Thyroid gland (tissue), 4 donors: ENCODE measurements at places on chromosomes 16 and 17. TPM values are rescaled to one million over a fixed set of nuclear protein-coding genes. Genes with fewer than 3 reads are reported as not detected.

The KRTAP4-5 gene
- not detected for total RNA-seq

The BBS2 gene
- 56.1 TPM for total RNA-seq

The SLC16A6 gene
- 0.13 TPM for total RNA-seq

The GOSR2 gene
- 88.3 TPM for total RNA-seq

The NEUROD2 gene
- total RNA-seq = not detected

The PRSS27 gene
- 1.1 TPM for total RNA-seq

DNA sequence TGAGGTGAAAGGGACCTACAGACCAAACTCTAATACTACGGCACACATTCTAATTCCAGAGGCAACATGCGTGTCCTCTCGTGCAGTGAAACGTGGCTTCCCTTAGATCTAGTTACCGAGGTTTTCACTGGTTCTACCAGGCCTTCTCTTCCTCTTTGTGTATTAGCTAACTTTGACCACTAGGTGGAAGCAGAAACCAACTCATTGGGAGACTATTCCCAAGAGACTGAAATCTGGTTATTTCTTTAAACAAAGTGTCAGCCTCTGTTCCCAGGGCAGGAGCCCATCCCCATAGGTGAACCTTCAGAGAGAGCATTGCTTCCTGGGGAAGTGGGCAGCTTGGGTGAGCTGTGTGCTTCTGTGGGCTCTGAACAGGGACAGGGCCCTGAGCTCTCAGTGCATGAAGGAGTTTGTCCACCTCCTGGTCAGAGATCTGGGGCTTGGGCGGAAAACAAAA is 19.7 kb upstream of the RCVRN start:
- no peaks in the 10 kb centered on the region for H3K4me1 ChIP-seq
- H3K27ac ChIP-seq = no peak overlapping the region
- H3K4me3 ChIP-seq = no peak overlapping the region
- no peaks in the 10 kb centered on the region for H3K27me3 ChIP-seq
- H3K36me3 ChIP-seq = no peaks in the 10 kb centered on the region

DNA sequence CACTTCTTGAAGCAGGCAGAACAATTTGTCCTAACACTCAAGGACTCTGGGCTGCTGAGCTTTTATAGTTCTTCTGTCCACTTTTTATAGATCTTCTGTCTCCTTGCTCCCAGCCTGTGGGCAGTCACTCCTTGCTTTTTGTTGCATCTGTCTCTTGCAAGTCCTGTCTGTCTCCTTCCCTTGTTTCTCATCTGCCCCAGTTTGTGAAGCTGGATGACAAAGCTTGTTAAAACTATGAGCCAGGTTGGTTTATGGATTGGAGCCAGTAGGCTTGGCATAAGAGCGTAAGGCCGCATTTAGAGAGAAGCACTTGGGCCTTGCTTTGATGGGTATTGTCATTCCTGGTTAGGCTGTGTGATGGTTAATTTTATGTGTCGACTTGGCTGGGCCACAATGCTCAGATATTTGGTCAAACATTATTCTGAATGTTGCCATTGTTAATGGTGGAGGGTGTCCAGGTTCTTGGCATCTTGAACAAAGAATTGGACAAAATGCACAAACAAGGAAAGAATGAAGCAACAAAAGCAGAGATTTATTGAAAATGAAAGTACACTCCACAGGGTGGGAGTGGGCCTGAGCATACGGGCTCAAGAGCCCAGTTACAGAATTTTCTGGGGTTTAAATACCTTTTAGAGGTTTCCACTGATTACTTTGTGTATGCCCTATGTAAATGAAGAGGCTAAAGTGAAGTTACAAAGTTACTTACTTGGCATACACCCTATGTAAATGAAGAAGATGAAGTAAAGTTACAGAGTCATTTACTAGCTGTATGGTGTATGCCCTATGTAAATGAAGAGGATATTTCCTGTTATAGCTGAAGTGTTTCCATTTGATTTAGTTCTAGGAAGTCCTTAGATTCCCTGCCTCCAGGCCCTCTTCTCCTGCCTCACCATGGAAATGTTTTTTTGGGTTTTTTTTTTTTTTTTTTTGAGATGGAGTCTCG is 8.0 kb upstream of the CPPED1 start:
- H3K27ac ChIP-seq = peak overlapping the region; percentile 10
- no peak overlapping the region for H3K4me3 ChIP-seq
- no peaks in the 10 kb centered on the region for H3K27me3 ChIP-seq
- DNase-seq = peak; percentile 12

DNA sequence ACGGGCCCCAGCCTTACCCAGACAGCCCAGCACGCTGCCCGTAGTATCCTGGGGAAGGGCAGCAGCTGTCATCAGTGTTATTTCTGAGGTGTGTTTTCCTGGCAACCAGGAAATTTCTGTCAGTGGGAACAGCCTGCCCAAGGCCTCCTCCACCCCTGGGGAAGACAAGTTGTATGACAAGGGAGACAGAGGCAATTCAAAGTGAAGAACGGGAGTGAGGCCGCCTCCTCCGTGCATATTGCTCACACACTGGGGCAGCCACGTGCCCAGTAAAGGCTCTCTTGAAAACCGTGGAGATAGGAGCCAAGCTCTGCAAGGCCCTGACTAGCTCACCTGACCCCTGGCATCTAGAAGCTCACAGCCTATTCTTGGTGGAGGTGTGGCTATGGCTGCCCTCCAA is 57.6 kb downstream of the RAI1 start:
- no peaks in the 10 kb centered on the region for H3K27me3 ChIP-seq
- H3K4me1 ChIP-seq = peaks cover 79% of the 10 kb centered on the region
- no peak overlapping the region for H3K4me3 ChIP-seq
- H3K27ac ChIP-seq = peak overlapping the region; percentile 57
- no peaks in the 10 kb centered on the region for H3K36me3 ChIP-seq

DNA sequence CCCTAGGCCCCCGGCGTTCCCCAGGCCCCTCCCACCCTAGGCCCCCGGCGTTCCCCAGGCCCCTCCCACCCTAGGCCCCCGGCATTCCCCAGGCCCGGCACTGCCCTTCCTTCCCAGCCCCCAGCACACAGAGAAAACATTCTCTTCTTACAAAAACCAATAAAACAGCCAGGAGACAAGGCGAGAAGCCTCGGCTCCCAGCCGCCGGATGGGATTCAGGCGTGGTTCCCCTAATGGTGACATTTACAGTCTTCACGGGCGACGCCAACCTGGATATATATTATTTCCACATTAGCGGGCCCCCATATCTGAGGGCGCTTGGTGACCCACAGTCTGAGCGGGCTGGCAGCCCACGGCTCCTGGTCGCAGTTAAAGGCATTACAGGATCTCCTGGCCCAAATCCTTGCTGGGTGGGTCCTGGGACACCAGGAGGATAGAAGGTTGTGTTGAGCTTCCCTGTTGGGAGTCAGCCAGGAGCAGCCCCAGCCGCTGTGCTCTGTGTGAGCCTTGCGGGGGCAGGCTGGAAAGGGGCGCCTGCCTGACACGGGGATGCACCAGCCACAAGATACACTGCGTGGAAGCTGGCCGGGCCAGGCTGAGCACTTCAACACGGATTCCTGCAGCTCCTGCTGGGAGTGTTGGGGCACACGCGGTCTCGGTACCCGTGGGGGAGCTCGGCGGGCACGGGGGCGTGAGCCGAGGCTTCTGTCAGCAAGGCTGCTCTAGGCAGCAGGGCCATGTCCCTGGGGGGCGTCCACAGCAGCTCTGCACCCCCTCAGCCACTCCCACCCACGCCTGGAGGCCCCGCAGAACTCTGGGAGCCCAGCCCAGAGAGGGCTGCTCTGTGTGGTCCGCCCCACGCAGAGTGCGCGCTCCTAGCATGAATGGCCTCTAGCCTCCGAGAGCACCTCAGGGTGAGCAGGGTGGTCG is 83.7 kb downstream of the LMF1 start:
- H3K27ac ChIP-seq = no peak overlapping the region
- no peaks in the 10 kb centered on the region for H3K27me3 ChIP-seq
- no peaks in the 10 kb centered on the region for H3K36me3 ChIP-seq
- H3K4me1 ChIP-seq = no peaks in the 10 kb centered on the region

GRCh38 chr17:50027172-50027880 is 28.6 kb upstream of the ITGA3 start:
- H3K4me3 ChIP-seq = no peak overlapping the region
- no peaks in the 10 kb centered on the region for H3K27me3 ChIP-seq
- no peaks in the 10 kb centered on the region for H3K36me3 ChIP-seq
- H3K4me1 ChIP-seq = peaks cover 35% of the 10 kb centered on the region
- peak; percentile 37 for DNase-seq

GRCh38 chr16:4055748-4056147 is 60.5 kb downstream of the ADCY9 start:
- peaks cover 59% of the 10 kb centered on the region for H3K4me1 ChIP-seq
- DNase-seq = peak; percentile 77
- no peak overlapping the region for H3K4me3 ChIP-seq
- no peaks in the 10 kb centered on the region for H3K36me3 ChIP-seq
- H3K27me3 ChIP-seq = no peaks in the 10 kb centered on the region
- peak overlapping the region; percentile 100 for H3K27ac ChIP-seq

DNA sequence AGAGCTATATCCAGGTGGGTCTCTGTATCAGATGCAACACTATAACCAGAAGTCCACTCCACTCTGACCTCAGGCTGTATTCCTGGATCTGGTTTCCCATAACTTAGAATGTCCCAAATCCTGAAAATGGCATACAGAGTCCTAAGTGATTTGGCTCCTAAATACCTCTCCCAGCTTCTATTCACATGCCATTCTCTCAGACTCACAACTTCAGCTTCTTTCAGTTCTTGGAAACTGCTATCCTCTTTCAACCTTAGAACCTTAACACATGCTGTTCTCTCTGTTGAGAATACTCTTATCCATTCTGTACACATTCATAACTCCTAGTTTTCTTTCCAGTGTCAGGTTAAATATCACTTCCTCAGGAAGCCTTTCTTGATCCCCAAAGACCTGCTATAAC is 132.0 kb downstream of the BRIP1 start:
- H3K4me1 ChIP-seq = no peaks in the 10 kb centered on the region
- DNase-seq = no peak
- no peaks in the 10 kb centered on the region for H3K36me3 ChIP-seq
- no peak overlapping the region for H3K27ac ChIP-seq
- H3K4me3 ChIP-seq = no peak overlapping the region
- no peaks in the 10 kb centered on the region for H3K27me3 ChIP-seq

DNA sequence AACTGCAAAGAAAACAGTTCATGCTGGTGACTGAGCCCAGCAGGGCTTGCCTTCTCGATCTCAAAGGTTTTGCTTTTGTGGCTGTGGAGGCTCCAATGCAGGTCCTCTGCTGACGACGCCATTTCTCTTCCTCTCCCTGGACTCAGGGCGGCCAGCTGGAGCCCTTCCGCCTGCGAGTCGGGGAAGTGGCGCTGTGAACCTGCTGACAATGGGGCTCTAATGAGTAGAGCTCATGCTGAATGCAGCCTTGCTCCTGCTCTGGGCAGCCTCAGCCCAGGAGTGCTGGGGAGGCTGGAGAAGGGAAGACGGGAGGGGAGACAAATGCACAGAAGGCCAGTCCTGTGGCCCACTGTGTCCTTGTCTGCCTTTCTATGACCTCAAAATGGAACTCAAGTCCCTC is 43.8 kb downstream of the VAC14 start:
- peaks cover 21% of the 10 kb centered on the region for H3K36me3 ChIP-seq
- H3K27me3 ChIP-seq = no peaks in the 10 kb centered on the region
- H3K27ac ChIP-seq = no peak overlapping the region

GRCh38 chr17:2484876-2485275 is 26.8 kb downstream of the METTL16 start:
- no peak overlapping the region for H3K27ac ChIP-seq
- no peaks in the 10 kb centered on the region for H3K27me3 ChIP-seq
- DNase-seq = no peak
- H3K4me1 ChIP-seq = peaks cover 8% of the 10 kb centered on the region
- no peaks in the 10 kb centered on the region for H3K36me3 ChIP-seq
- no peak overlapping the region for H3K4me3 ChIP-seq

DNA sequence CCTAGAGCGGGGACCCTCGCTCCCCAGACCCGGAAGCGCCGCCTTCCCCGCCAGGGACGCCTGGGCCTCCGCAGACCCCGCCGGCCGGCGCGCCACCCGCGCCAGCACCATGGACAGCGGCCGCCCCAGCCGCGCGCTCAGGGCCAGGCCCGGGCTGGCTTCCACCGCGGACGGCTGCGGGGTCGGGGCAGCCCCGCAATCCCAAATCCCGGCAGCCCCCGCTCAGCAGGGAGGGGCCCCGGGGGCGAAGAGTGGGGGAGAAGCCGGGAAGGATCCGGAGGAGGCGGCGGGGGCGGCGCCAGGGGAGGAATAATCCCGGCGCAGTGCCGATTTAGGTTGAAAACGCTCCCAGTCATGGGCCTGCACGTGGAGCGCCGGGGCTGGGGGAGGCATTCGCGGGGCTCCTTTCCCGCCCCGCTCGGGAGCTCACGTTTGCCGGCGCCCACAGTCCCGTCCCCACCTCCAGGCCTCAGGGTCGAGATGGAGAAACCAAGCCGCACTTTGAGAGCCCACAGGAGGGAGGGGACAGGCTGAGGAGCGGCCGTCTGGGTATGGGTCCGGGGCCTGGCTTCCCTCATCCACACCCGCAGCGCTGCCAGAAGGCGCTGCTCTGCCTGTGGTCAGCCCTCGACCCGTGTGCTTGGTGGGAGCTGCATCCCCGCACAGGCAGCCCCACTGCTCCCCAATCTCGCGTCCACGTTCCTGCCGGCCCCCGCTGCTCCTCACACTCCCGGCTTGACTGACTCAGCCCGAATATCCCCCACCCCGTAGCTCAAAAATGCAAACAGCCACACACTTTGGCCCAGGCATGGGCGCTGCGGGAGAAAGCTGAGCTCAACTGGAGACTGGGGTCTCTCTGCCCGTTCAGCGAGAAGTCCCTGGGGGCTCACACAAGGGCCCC is 4.7 kb downstream of the FBXL16 start:
- no peak for DNase-seq
- H3K27me3 ChIP-seq = peaks cover 17% of the 10 kb centered on the region
- no peak overlapping the region for H3K27ac ChIP-seq
- no peaks in the 10 kb centered on the region for H3K36me3 ChIP-seq
- no peak overlapping the region for H3K4me3 ChIP-seq

- DNase-seq = no peak
- peaks cover 48% of the 10 kb centered on the region for H3K4me1 ChIP-seq
- no peak overlapping the region for H3K4me3 ChIP-seq
- H3K27me3 ChIP-seq = no peaks in the 10 kb centered on the region
Observed at GRCh38 chr16:15990902-15991301, 41.5 kb downstream of the ABCC1 start.

DNA sequence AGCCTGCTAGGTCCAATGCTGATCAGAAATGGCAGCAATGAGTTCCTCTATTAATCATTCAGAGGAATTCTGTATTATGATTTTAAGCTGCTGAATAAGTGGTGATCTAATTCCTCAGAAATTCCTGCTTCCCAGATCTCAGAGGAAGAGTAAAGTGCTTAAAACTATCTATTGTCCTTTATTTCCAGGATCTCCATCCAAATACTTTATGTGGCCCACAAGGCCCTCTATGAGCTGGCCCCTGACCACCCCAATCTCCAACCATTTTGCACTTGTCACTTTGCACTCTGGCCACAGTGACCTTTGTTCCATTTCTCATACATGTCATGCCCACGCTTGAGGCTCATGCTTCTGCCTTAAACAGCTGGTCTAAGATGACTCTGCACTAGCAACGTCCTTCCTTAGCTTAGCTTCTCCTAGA is 93.7 kb downstream of the CA10 start:
- H3K27me3 ChIP-seq = no peaks in the 10 kb centered on the region
- H3K36me3 ChIP-seq = no peaks in the 10 kb centered on the region
- no peak overlapping the region for H3K4me3 ChIP-seq

- peaks cover 6% of the 10 kb centered on the region for H3K4me1 ChIP-seq
- H3K36me3 ChIP-seq = no peaks in the 10 kb centered on the region
- H3K27me3 ChIP-seq = no peaks in the 10 kb centered on the region
- no peak overlapping the region for H3K27ac ChIP-seq
- no peak overlapping the region for H3K4me3 ChIP-seq
- no peak for DNase-seq
Observed at GRCh38 chr16:53711390-53711789, 7.4 kb downstream of the FTO start.

- H3K4me1 ChIP-seq = peaks cover 9% of the 10 kb centered on the region
- no peak overlapping the region for H3K4me3 ChIP-seq
- no peak for DNase-seq
- no peak overlapping the region for H3K27ac ChIP-seq
- no peaks in the 10 kb centered on the region for H3K36me3 ChIP-seq
Observed at GRCh38 chr16:56234737-56235136, 43.4 kb downstream of the GNAO1 start.
